Colonic mucosa (tissue), 4 donors: ENCODE measurements at places on chromosomes 13 and 19. TPM values are rescaled to one million over a fixed set of nuclear protein-coding genes. Genes with fewer than 3 reads are reported as not detected.

DNA sequence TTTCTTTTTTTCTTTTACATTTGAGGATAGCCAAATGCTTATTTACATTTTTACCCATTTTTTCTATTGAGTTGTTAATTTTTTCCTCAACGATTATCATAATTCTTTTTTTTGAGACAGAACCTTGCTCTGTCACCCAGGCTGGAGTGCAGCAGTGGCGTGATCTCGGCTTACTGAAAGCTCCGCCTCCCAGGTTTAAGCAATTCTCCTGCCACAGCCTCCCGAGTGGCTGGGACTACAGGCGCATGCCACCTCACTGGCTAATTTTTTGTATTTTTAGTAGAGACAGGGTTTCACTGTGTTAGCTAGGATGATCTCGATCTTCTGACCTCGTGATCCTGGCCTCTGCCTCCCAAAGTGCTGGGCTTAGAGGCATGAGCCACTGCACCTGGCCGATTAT is 208.7 kb downstream of the LIG4 start:
- DNase-seq = no peak

- DNase-seq = no peak
Observed at GRCh38 chr19:32104153-32104849, 241.1 kb upstream of the ZNF507 start.

DNA sequence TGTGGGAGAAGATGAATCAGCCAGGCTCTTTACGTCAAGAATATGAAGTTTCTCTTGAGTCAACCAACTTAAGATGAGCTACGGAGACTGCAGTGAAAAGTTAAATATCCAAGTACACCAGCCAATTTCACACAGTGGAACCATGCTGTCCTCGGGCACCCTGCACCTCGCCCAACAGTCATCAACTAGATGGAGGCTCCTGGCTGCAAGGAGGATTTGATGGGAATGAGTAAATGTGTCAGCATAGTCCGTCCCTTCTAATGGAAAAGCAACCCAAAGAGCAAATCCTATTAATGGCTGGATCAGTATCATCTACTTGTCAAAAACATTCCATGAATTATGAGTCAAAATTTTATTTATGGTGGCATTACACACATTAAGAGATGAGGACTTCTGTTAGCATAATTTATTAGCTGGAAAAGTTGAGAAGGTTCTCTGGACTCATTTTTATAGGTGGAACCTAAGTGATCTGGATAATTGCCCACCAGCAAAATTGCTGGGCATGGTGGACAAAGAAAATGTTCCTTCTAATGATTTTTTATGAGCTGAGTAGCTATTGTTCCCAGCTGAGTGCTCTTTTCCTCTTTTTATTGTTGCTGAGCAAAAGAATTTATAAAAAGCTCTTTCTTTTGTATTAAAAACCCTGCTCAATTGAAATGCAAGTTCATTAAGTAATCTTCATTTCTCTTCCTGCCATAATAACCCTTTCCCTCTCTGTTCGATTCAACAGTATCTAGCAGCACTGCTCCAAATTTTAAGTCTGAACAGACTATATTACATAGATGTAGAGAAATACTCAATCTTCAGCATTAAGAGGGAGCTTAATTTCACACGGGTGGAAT is 88.4 kb downstream of the DNAJC15 start:
- DNase-seq = no peak

DNA sequence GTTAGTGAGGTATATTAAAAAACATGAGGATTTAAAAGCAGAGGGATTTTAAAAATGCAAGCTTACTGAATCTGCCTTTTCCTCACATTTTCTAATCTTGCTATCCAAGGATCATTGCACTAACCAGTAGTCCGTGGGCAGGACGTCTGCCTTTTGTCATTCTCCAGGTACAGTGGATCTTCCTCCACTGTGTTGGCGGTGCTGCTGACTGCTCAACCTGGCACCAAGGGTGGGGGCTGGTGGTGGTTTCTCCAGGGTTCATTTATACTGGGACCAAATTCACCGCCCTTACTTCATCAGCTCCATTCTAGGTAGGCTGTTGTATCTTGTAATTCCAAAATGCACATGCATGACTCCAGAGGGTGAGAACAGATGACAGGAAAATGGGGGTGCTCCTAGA is 169.3 kb downstream of the STK24 start:
- DNase-seq = no peak

- DNase-seq = no peak
Observed at GRCh38 chr19:16180611-16181010, 4.6 kb upstream of the FAM32A start.

The APLP1 gene
- 2.6 TPM for total RNA-seq

DNA sequence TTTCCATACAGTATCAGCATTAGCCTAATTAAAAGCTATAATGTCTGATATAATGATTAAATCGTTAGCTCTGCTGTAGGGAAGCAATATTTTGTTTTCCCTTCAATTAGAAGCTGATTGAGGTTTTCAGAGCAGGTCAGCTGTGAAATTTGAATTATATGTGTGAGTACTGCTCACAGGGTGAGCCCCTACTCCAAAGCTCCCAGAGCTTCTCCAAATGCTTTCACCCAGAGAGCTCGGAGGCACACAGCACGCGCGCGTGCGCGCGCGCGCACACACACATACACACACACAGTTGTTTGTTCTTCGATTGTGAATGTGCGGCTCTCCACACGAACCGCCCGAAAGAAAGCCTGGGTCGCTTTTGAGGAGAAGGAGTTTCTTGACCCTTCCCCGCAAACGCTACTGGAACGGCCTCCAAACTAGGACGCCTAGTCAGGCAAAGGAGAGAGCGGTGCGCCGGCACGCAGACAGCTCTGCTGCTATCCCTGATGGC is 4.8 kb upstream of the SOX1 start:
- no peak for DNase-seq

- DNase-seq = no peak
Observed at GRCh38 chr13:32496599-32497160, 41.9 kb downstream of the N4BP2L2 start.

DNA sequence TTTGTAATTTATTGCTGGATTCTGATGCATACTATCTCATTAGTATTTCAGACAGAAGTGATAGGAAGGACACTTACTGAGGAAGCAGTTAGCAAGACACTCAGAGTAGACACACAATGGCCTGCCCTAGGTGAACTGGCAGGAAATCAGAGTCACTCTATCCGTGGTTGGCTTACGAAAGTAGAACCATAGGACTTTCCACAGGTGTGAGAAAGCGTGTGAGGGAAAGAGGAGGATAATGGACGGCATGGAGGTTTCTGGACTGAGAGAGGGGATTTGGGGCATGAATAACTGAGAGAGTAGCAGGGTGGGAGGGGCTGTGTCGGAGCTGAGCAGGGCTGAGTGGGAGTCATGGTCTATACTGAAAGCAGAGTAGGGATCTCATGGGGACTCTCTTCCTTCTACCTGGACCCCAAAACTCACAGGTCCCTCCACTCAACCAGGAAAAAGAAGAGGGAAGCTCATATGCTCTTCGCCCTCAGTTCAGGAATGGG is 18.7 kb upstream of the EID2 start:
- no peak for DNase-seq
